ENCODE measurements at places on chromosomes 11 and 22.

DNA sequence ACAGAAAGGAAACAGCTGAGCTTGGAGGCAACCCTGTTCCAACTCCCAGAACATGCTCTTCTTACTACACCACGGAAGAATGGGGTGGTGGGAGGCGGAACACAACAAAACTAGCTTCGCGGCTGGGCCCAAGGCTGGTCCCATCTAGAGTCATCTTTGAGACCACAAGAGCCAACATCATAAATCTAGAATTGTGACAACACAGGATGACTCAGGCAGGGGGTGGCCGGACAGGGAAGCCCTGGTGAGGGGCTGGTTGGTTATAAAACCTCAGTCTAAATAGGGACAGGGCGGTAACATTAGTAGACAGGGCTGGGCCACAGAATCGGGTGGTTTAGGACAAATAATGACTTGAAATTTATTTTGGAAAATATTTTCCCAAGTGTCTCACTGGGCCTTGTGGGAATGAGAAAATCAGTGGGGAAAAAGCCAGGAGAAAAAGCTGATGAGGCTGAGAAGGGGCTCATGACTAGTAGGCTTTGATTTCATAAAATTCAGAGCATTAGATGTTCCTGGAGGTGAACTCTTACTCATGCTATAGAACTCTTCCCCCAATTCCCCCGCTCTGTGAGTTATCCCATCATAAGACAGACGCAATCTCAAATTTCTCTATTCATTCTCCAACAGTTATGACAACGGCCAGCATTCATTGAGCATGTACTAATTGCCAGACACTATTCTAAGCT, 151.8 kb upstream of the TIMP3 start:
- no peak for DNase-seq

- peak; percentile 67 for DNase-seq
Observed at GRCh38 chr11:69101115-69101791, 52.5 kb downstream of the TPCN2 start.

DNA sequence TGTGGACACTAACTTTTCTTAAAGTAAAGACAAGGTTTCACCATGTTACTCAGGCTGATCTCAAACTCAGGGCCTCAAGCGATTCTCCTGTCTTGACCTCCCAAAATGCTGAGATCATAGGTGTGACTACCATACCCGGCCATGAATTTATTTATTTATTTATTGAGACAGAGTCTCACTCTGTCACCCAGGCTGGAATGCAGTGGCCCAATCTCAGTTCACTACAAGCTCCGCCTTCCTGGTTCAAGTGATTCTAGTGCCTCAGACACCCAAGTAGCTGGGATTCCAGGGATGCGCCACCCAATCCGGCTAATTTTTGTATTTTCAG, 29.7 kb upstream of the PCF11 start:
- DNase-seq, result no peak

- DNase-seq, result no peak
Observed at GRCh38 chr22:49968831-49969661, 8.5 kb downstream of the PIM3 start.

DNA sequence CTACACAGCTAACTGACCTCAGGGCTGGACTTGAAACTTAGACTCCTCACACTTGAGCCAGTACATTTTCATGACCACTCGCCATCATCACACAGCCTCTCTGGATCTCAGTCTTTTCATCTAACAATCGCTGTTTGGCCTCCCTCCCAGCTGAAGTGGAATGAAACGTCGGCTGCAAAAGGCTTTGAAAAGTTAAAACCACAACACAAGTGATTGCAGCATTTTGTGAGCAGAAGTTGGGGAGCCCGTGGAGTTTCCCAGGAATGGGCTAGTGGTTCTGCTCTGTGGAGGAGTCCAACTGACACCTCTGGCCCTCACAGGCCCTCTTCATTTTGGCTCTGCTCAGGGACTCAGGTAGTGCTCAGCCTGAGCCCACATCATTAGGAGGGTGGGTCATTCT, 35.9 kb upstream of the TRIM29 start:
- no peak for DNase-seq

GRCh38 chr11:70555078-70555477, 156.7 kb downstream of the CTTN start:
- DNase-seq, result no peak

GRCh38 chr22:46972256-46972655, 209.8 kb downstream of the TBC1D22A start:
- no peak for DNase-seq

DNA sequence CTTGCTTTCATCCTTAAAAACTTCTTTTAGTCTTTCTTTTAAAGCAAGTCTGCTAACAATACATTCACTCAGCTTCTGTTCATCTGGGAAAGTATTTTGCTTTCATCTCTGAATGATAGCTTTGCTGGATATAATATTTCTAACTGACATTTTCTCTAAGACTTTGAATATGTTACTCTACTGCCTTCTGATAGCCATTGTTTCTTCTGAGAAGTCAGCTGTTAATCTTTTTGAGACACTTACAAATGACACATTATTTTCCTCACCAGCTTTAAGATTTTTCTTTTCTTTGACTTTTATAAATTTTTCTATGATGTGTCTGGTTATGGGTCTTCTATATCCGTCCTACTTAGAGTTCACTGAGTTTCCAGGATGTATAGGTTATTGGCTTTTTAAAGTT, 643.1 kb downstream of the KCNA4 start:
- DNase-seq, result no peak

- no peak for DNase-seq
Observed at GRCh38 chr11:111438168-111438567, 59.1 kb upstream of the POU2AF1 start.

- DNase-seq, result no peak
Observed at GRCh38 chr11:118715837-118716260, 36.4 kb upstream of the TREH start.

DNA sequence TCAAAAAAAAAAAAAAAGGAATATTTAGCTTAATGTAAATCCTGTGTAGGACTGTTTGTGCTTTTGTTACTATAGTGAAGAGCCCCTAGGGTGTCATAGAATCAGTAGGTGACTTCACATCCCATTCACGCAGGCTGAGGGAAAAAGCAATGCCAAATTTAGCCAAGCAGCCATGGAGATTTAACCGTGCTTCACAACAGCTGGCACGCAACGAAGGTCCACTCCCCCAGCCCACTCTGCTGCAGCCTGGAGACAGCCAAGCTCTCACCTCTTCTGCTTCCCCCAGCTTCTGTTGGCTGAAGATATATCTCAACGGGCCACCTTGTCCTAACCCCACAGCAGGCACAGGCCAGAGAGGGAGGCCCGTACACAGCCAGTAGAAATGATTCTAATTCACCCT, 78.8 kb upstream of the BID start:
- no peak for DNase-seq

GRCh38 chr11:30683176-30683575, 97.0 kb upstream of the MPPED2 start:
- DNase-seq, result no peak

DNA sequence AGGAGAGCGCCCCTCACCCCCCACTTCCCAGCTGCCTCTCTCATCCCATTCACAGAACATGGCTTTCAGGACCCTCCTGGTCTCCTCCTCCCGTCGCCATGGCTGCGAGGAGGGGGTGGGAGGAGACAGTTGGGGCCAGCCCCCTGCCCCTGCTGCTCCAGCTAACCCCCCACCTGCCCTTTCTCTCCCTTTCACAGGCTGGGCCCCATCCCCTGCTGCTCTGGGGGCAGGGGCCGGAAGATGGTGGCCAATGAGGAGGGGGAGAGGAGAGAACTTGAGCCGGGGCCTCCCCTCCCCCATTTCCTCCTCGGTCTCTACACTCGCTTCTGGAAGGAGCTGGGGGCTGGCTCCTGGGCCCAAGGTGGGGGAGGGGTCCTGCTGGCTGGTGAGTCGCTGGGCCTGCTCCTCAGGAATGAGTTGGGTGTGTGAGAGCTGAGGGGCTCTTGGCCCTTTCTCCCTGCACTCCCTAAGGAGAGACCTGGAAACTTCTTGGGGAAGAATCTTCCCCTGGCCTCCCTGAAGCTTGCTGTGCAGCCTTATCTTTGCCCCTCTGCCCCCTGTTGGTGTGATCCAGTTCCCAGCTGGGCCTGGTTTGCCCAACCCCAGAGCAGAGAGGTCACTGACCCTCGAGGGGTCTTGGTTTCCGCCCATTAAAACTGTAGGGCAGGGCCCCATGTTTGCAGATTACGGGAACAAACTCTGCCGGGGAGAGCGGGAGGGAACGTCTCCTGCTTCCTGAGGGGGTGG, 10.2 kb downstream of the YPEL4 start:
- DNase-seq, result no peak

DNA sequence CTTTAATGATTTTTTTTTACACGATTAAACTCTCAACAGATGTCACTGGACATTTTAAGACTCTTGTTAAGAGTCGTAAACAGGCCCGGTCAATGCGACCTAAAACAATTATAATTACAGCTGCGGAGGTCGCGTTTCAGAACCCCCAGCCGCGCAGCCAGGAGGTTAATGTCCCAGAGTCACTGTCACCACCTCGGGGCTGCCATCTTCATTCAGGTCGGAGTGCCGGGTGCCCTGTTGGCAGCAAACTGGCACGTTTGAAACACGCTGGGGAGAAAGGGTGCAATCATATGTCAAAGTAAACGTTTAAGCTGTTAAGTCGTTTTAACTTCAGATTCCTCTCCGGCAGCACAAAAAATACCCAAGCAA, 711 bp upstream of the PHF21B start:
- no peak for DNase-seq

- DNase-seq, result peak; percentile 58
Observed at GRCh38 chr11:94767701-94768601, at the start of gene AMOTL1. Gene AMOTL1 (plus strand): TSS chr11:94768356. CDS start chr11:94768512, 156 bp downstream.

DNA sequence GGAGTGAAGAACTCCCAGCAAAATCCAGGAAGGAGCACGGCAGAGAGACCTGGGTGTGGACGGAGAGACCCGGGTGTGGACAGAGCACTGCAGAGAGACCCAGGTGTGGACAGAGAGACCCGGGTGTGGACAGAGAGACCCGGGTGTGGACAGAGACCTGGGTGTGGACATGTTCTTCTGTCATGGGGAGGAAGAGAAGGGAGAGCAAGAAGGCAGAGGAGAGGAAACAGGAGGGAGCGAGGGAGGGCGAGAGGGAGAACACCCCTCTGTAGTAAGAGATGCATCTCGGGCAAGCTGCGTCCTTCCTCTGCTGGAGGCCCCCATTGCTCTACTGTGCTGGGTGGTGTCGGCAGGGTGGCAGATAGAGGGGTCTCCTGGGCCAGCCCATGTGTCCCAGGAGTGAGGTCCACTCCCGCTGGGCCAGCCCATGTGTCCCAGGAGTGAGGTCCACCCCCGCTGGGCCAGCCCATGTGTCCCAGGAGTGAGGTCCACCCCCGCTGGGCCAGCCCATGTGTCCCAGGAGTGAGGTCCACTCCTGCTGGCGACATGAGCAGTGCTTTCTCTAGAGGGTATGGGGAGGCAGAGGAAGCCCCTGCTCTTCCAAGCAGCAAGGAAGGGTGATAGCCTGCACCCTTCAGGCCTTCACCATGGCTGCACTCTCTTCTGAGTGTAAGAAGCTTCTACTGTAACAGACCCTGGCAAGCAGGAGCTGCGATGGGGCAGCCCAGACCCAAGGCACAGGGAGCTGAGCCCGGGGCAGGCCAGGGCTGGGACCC, 934.2 kb downstream of the BRD1 start:
- no peak for DNase-seq

DNA sequence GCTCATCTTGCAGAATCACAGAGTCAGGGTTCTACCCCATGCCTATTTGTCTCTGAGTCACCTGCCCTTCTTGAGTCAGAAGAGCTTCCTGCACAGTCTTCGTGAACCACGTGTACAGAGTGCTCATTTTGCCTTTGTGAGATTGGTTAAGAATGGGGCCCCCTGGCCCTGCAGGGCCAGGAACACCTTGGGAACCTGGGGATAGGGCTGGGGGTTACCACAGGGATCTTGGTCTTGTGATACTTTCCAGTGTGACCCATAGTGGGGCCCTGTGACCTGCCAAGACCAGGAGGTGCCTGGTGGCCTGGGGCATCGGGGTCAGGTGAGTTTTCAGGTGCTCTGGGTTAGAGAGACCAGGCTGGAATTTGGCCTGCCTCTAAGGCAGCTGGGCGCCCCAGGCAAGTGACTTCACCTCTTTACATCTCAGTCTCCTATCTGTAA, 9.4 kb downstream of the TMPRSS13 start:
- no peak for DNase-seq

GRCh38 chr11:86495351-86495750, 120.7 kb downstream of the CCDC81 start:
- no peak for DNase-seq

DNA sequence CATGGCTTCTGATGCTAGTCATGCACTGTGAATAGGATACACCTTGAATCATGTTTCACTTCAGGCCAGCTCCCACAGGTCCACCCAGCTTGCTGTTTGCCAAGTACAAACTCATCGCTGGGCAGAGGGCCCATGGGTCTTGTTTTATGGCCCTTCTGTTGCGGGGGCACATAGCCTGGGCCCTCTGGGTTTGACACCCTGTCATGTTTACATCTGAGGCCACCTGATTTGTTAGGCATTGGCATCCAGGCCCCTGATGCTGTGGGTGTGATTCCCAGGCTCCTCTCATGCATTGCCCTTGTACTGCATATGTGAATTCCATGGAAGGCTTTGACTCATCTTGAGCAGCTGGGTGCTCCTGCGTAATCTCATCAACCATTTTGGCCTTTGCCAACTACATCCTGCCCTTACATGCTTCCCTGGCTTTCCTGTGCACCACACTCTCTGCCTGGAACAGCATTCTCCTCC, 32.6 kb downstream of the PPFIBP2 start:
- no peak for DNase-seq

DNA sequence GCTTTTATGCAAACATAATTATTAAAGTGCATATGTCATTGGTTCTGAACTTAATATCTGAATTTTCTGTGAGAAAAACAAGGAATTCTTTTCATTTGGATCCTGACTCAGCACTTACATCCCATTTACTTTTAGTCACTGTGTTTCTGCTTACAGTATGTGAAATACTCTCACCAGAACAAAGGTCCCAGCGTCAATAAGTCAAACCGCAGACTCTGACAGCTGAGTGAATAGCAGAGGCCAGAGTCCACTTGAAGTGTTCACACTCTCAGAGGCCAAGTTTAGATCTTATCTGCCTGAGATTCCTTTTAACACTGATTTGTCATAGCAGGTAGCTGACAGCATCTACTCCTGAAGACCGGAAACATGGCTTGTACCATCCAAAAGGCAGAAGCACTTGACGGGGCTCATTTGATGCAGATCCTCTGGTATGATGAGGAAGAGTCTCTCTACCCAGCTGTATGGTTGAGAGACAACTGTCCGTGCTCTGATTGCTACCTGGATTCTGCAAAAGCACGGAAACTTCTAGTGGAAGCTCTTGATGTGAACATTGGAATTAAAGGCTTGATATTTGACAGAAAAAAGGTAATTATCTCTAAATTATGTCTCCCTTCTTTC, 14.6 kb downstream of the BBOX1 start:
- peak; percentile 94 for DNase-seq

DNA sequence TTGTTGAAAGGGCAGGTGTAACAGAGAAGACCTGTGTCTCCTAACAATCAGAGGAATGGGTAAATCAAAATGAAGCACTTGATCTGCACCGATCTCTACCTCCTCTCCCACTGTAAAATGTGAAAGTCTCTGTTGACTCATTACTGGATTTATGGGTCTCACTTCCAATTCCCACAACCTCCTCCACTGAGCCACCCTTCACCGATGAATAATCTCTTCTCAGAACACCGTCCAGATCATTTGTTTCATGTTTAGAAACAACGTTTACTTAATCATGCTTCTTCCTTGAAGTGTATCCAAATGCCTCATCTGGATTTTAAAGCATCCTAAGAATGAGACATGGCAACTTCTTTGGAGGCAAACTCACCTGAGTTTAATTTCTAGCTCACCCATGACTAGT, 643.6 kb downstream of the ETS1 start:
- DNase-seq, result peak; percentile 54

- no peak for DNase-seq
Observed at GRCh38 chr11:57357856-57358255, 19.7 kb downstream of the P2RX3 start.

GRCh38 chr22:42693763-42694683, 26.6 kb downstream of the A4GALT start:
- DNase-seq, result no peak

GRCh38 chr11:46055371-46055770, 65.9 kb downstream of the PHF21A start:
- peak; percentile 76 for DNase-seq

Data from renal cortical epithelial cell (primary cell).